NCI-H1105 treated with DMSO at 0.1 percent for 48 hours (cell line): ENCODE measurements at places on chromosomes 3 and 15.
A peak's percentile ranks its signal among the peaks of the same experiment; 100 is the strongest.

DNA sequence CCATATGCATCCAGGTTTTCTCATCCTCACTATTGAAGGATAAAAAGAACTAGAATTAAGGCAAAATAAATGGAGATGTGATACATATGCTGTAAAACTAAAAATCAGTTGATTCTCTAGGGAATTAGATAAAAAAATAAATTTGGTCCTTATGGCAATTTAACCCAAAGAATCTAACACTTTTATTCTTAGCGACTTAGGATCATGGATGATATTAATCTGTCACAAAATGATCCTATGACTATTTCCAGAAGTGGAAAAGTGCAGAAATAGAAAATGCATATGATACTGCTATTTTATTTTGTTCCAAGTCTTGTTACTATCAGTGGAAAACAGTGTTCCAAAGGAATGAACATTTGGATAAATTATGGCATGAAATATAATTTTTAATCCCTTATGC lies 746.3 kb downstream of the ROBO2 start:
- DNase-seq = no peak

DNA sequence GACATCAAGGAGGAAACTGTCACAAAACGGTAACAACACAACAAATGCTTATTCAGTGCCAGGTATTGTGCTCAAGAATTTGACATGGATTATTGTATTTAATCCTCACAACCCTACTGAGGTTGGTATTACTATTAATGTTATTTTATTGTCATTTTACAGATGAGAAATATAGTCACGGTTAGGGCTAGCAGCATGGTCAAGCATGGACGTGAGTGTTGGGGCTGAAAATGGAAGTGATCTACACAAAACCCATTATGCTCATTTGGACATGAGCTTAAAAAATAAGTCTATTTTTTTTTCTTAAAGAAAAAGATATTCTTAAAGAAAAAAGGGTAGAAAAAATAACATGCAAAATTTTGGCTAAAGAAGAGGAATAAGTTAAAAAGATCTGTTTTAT lies 141.3 kb upstream of the SOX2 start:
- DNase-seq = no peak

GRCh38 chr3:133845127-133845526 lies 39.5 kb downstream of the SRPRB start:
- no peak for DNase-seq

GRCh38 chr3:69948246-69948862 lies 51.2 kb upstream of the SAMMSON start:
- peak; percentile 30 for DNase-seq

DNA sequence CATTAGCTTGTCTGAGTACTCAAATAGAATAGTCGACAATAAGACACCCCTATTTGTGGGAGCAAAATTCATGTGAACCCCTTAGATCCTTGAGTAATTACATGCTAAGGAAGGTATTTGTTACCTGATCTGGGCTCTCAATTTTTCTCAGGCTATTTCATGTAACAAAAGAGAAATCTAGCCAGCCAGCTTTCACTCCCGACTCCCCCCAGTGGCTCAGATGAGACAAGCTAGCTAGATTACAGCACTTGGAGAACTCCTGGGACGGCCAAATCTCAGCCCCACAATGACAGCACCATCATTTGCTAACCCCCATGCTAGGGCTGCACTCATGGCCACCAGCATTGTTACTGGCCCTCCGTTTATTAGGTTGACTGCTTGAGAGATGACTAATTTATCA lies 41.3 kb downstream of the GLDN start:
- no peak for DNase-seq

DNA sequence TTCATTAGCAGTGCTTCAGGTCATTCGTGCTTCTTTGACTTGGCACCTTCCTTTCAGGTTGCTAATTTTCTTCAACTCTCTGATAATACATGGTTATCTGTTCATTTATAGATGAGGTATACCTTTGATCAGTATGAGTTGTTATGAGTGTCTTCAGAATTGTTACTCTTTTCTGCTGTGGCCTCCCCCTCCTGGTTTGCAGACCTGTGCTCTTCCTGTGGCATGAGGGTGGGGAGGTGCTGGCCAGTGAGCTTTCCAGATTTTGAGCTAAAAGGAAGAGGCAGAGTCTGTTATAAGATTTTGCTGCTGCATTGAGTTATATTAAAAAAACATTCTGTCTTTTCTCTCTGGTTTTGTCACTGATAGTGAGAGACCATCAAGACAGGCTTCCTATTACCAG lies 30.8 kb upstream of the GOLGA6L9 start:
- DNase-seq = no peak

DNA sequence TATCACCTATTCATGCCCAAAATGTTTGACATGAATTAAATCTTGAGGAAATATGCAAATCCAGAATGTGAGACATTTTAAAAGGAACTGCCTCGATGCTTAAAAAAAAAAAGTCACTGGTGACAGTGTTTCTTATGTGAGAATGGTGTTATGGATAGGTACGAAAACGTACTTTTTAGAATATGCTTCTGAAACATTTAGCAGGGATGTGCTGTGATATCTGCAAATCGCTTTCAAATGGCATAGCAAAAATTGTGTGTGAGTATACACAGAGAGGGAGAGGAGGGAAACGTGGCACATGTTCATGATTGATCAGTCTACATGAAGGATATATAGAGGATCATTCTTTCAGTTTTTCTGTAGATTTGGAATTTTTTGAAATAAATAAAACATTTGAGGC lies 16.0 kb downstream of the CCNB2 start:
- no peak for DNase-seq

GRCh38 chr15:99414755-99415731 lies 150.7 kb upstream of the MEF2A start:
- no peak for DNase-seq

- DNase-seq = no peak
Observed at GRCh38 chr3:59258550-59259260, 208.9 kb upstream of the CFAP20DC start.

GRCh38 chr15:45457220-45457619 lies 65.3 kb downstream of the SLC30A4 start:
- DNase-seq = no peak

DNA sequence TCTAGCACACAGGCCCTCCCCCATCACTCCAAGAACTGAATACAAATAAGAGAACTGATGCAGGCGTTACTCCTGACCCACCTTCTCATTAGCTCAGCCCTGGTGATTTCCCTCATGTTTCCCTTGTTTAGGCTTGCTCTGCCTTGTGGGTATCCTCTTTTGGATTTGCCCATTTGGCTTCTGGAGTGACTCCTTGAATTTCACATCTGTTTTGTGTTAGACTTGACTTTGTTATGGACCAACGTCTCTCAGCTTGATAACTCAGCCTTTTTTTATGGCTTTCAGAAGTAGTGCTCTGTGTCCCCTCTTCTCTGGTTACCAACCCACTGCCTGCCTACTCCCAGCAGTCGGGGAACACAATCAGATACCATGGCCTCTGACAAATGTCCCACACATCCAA lies 11.3 kb upstream of the TMOD3 start:
- no peak for DNase-seq

DNA sequence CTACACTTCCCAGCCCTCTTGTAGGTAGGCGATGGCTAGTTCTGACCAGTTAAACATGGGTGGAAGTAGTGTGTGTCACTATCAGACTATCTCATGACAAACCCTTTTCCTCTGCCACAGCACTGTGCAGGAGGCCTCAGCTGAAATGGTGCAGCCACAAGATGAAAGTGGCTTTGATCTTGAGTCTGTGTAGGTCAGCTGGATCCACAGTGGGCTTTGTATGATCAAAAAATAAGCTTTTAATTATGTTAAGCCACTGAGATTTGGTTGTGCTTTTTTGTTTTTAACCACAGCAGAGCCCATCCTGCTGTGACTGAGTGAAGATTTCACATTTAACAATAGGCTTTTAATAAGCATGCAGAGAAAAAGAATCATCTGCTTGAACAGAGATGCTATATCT lies 19.7 kb downstream of the RCN2 start:
- DNase-seq = no peak

DNA sequence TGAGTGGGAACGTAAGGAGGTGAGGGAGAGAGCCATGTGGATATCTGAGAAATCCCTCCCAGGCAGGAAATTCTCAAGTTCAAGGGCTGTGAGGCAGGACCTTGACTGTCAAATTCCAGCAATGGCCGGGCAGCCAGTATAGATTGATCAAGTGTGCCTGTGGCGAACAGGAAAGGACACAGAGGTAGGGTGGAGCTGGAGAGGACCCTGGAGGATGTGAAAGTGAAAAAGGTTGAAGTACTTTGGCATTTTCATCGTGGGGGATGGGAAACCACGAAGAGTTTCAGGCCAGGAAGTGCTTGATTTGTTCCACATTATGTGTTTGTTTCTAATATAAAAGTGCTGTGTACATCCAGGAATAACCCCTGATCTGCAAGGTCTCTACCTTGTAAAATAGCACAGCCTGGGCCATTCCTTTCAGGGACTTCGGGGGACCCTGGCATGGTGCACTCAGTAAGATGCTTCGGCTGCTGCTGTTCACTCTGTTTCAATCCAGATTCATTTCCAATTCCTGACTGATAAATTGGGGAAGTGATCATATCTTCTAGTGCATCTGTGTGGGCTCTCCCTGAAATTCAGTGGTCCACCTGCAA lies 156.6 kb downstream of the MCTP2 start:
- DNase-seq = no peak

DNA sequence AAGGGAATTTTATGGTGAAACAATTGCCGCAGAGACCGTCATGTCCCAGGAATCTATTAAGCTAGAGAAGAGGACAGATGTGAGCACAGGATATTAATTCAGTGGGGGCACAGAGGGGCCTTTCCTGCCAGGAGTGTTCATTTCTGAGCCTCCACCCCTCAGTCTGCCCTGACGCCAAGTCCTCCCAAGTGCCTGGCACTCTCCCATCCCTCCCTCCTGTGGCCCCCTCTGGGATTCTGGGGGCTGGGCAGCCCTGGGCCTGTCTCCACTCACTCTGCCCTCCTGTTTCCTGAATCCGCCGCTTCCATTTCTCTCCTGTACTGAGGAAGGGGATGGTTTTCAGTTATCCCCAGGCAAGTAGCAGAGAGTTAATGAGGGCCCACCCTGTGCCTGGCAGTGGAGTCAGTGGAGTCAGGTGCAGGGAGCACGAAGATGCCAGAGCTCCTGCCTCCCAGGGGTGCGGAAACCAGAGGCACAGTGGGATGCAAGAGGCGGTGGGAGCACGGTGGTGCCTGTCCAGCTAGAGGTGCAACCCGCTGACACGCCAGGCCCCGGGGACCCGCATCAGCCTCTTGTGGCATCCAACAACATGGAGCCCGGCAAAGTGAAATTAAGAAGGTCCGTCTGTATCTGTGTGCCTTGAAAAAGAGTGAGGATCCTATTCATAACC lies 212.5 kb downstream of the XXYLT1 start:
- no peak for DNase-seq

GRCh38 chr3:112167758-112168157 lies 34.7 kb upstream of the GCSAM start:
- DNase-seq = no peak

- no peak for DNase-seq
Observed at GRCh38 chr3:60810881-60811280, 440.4 kb downstream of the FHIT start.

GRCh38 chr3:151227266-151227806 lies 24.3 kb upstream of the GPR171 start:
- no peak for DNase-seq

DNA sequence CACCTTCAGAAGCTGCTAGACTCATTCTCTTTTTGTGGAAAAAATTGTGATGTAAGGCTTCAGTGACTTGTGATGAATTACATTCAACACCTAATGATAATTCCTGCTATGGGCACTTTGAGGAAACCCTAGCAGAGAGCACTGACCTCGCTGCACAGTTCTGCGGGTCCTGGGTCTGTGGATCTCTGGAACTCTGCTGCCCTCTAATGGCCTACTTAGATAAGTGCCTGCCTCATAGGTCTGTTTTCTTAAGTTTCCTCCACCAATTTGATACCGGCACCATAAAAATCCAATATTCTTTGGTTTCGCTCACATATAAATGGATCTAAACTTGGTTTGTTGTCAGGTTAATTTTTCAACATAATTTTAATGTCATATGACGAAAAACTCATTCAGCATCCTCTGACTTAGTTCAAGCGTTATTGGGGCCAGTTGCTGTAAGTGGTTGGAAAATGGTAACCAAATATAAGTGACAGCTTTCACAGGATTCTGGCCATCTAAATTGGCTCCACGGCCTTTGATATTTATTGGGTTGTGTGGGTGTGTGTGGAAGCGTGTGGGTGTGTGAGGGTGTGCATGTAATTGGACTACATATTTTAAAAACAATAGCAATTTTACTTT lies 10.4 kb downstream of the SLITRK3 start:
- DNase-seq = peak; percentile 90

DNA sequence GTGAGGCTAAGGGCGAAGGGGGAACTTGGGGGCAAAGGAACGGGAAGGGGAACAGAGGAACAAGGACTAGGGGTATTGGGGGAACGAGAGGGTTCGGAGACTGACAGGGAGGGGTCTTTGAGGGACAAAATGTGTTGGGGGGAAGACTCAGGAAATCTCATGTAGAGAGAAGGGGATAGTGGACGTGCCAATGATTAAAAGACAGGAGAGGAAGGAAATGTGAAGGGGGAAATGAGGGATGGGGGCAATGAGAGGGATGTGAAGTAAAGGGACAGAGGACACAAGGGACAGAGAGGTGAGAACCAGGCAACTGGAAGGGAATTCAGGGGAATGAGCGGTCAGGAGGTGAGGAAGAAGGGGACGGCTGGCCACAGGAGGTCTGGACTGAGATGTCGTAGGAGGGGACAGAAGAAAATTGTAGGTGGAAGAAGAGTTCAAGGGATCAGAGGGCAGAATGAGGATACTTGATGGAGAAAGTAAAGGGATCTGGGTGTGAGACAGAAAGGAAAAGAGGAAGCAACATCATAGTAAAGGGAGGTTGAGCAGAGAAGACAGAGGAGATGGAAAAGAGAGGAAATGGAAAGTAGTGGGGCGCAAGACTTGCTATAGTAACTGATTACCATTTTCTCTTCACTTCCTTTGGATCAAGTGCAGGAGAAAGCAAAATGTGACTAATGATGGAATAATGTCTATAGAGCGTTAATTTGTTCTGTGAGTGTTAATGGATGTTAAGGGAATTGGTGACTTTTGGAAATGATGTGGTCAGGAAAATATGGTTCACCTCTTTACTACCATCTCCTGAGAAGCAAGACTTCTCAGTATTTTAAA lies 749 bp downstream of the RAB8B start:
- peak; percentile 26 for DNase-seq

DNA sequence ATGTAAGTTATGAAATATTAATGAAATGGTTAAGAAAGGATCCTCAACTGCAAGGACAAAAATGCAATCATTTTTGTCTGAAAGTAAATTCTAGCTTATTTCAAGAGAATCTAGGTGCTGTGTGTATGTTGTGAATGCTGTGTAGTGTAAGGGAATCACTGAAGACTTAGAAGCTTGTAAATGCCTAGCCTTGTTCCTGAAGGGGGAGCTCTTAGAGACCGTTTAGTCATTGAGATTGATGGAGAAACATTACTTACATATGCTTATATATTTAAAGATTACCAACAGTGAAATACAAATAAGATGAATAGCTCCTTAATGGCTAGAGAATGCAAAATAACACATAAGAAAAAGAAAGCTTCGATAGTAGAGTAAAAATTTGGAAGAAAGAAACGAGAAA lies 67.9 kb downstream of the CNTN4 start:
- peak; percentile 1 for DNase-seq
